Gastrocnemius medialis (tissue), 4 donors: ENCODE measurements at places on chromosomes 2 and 18.

- H3K4me1 ChIP-seq = no peaks in the 10 kb centered on the region
- H3K27me3 ChIP-seq = no peaks in the 10 kb centered on the region
Measured at GRCh38 chr2:71778936-71779773, 325.8 kb downstream of the DYSF start.

DNA sequence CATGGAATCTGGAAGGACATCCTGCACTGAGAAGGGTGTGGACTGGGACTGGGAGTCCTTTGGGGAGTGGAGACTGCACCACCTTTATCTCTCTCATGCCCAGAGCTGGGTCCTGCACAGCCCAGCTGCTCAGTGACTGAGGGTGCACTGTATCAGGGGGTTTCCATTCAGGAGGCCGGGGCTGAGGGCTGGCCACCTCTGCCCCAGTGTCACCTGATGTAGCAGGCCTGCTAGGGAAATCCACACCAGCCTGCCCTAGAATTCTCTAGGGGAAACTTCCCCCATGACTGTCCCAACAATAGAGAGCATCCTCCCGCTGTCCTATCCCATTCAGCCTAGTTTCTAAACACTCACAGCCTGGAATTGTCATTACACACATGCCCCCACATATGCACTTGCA is 116.7 kb downstream of the CTIF start:
- no peaks in the 10 kb centered on the region for H3K36me3 ChIP-seq
- H3K27ac ChIP-seq = no peak overlapping the region
- no peak for DNase-seq
- no peaks in the 10 kb centered on the region for H3K27me3 ChIP-seq

- H3K27me3 ChIP-seq = no peaks in the 10 kb centered on the region
- no peaks in the 10 kb centered on the region for H3K36me3 ChIP-seq
- no peak overlapping the region for H3K4me3 ChIP-seq
- no peaks in the 10 kb centered on the region for H3K4me1 ChIP-seq
- H3K27ac ChIP-seq = no peak overlapping the region
Measured at GRCh38 chr18:49859021-49859359, 45.7 kb upstream of the ACAA2 start.

GRCh38 chr18:33052886-33053285 is 280.1 kb upstream of the KLHL14 start:
- H3K4me3 ChIP-seq = no peak overlapping the region
- H3K27ac ChIP-seq = no peak overlapping the region
- no peaks in the 10 kb centered on the region for H3K27me3 ChIP-seq
- H3K4me1 ChIP-seq = no peaks in the 10 kb centered on the region
- H3K36me3 ChIP-seq = no peaks in the 10 kb centered on the region

DNA sequence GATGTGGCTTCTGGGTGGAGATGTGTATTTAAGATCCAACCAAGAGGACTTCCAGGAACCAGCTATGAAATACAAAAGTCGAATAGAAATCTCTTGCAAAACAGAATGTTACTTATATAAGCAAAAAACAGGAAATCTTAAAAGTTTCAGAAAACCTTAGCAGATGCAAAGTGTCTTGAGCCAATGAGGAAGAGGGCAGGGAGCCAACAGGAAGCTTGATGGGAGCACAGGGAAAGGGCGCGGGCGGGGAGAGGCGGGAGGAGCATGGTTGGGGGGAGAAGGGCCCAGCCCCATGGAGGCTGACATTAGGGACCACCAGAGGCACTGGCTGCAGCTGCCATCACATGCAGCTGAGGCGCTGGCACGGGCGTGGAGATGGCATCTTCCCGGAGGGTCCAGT is 203.3 kb downstream of the SNTG2 start:
- H3K36me3 ChIP-seq = no peaks in the 10 kb centered on the region
- H3K27me3 ChIP-seq = no peaks in the 10 kb centered on the region
- H3K4me3 ChIP-seq = no peak overlapping the region
- DNase-seq = no peak

- no peaks in the 10 kb centered on the region for H3K36me3 ChIP-seq
- peak overlapping the region; percentile 66 for H3K27ac ChIP-seq
- H3K4me1 ChIP-seq = peaks cover 56% of the 10 kb centered on the region
- no peak overlapping the region for H3K4me3 ChIP-seq
Measured at GRCh38 chr18:44742718-44743311, 62.1 kb downstream of the SETBP1 start.

DNA sequence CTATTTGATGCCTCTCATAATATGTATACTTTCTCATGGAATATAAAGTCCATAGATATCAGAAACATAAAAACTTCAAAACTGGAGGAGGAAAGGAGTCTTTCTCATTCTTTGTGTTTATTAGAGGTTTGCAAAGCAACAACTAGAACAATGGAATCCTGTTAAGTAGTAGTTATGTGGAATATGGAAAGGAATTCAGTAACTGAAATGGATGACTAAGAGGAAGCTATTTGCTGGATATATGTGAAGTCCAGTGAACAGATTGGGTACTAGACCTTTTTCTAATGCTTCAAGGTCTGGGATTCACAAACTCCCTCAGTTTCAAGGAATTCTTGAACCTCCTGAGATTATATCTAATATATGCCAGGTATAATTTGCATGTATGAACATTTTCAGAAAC is 353.6 kb upstream of the FANCL start:
- H3K4me3 ChIP-seq = no peak overlapping the region
- no peak overlapping the region for H3K27ac ChIP-seq
- H3K27me3 ChIP-seq = no peaks in the 10 kb centered on the region
- no peaks in the 10 kb centered on the region for H3K4me1 ChIP-seq
- no peak for DNase-seq
